GM12878 (cell line): ENCODE measurements at places on chromosomes 16 and 17.

DNA sequence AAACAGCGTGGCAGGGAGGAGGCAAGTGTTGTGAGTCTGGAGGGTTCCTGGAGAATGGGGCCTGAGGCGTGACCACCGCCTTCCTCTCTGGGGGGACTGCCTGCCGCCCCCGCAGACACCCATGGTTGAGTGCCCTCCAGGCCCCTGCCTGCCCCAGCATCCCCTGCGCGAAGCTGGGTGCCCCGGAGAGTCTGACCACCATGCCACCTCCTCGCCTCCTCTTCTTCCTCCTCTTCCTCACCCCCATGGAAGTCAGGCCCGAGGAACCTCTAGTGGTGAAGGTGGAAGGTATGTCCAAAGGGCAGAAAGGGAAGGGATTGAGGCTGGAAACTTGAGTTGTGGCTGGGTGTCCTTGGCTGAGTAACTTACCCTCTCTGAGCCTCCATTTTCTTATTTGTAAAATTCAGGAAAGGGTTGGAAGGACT, at the start of gene CD19:
CD19 (plus strand) TSS at position 171 of the 425 bp plus-strand sequence; CDS start at position 201, 30 bp downstream.
- no peak for DNase-seq

- no peak for DNase-seq
These were observed 63.5 kb downstream of the MSI2 start for GRCh38 chr17:57319806-57320205.

- DNase-seq: no peak
These were observed 12.7 kb downstream of the TMEM11 start for GRCh38 chr17:21201298-21201595.

GRCh38 chr16:85126705-85127378, 14.6 kb upstream of the CIBAR2 start:
- DNase-seq: no peak

DNA sequence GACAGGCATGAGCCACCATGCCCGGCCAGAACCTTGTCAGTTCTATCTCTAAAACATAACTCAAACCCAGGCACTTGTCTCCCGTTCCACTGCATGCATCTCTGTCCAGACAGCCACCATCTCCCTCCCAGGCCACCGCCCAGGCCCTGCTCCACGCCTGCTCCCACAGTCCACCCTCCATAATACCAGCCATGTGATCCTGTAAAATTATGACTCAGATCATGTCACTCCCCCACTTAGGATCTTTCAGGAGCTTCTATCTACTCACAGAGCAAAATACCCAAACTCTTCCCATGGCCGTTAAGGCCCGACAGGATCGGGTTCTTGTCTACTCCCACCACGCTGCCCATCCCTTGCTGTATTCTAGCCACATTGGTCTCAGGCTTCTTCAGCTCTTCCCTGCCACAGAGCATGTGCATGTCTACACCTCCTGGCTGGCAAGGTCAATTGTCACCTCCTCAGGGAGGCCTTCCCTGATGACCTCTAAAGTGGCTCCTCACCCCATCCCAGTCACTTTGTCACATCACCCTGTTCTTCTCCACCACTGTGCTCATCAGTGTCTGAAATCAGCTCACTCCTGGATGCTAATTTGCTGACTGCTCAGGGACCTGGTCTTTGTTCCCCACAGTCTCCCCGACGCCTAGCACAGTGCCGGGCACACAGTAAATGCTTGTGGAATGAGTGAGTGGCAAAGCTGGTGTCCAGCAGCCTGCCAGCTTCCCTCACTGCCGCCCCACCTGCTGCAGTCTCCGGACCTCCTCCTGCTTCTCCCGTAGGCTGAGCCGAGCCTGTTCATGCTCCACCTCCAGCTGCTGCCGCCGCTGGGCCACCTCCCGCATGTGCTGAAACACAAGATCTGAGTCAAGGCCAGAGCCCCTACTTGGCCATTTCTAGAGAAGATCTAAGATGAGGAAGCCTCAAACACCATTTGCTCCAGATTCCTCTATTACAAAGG, 6.7 kb downstream of the TSPOAP1 start:
- no peak for DNase-seq

DNA sequence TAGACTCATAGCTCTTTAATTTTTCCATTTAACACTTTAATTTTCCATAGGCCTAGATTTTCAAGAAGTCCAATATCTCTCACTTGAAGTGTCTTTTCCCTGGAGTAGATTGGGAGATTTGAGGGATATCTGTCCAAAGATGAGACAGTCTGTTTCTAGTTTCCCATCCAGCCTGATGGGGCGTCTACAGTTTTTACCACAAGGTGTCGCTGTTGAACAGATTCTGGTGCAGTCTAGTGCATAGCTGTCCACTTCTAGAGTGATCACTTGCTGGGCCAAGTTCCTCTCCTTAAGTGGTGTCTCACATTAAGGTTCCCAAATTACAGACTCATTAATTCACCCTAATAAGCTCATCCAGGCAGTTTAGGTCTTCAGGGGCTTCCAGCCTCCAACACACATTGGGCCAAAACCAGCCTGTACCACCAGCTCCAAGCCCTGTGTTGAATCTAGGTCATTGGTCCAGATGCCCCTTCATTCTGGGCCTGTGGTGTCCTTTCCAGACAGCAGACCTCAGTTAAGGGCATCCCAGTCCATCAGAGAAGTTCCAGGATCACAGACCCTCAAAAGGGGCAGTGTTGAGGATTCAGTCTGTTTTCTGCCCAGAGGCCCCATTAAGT, 9.4 kb downstream of the SNX20 start:
- no peak for DNase-seq

GRCh38 chr17:49637050-49637449, 40.8 kb downstream of the SPOP start:
- no peak for DNase-seq

- DNase-seq: no peak
These were observed 17.1 kb downstream of the MPP2 start for GRCh38 chr17:43890240-43890639.

- DNase-seq: no peak
These were observed 131.5 kb upstream of the CHMP6 start for GRCh38 chr17:80860101-80860671.
